CD4-positive, alpha-beta T cell treated with Interleukin-4 for 4 hours (primary cell): ENCODE measurements at places on chromosomes 5 and 9.

- DNase-seq: no peak
Observed at GRCh38 chr5:154133591-154133990, 56.9 kb upstream of the GALNT10 start.

- no peak for DNase-seq
Observed at GRCh38 chr5:14735944-14736343, 71.4 kb downstream of the OTULIN start.

DNA sequence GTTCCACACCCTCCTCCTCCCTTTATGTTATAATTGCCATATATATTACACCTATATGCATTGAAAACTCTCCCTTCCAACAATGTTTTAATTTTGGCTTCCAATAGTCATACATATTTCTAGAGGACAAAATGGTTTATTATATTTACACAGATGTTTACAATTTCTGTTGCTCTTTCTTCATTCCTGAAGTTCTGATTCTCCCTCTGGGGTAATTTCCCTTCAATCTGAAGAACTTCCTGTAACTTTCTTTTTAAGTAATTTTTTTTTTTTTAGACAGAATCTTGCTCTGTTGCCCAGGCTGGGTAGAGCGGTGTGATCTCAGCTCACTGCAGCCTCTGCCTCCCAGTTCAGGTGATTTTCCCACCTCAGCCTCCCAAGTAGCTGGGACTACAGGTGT, 173.0 kb upstream of the MAP1B start:
- DNase-seq: no peak

GRCh38 chr5:117794847-117795246, 1193.5 kb downstream of the DTWD2 start:
- no peak for DNase-seq

DNA sequence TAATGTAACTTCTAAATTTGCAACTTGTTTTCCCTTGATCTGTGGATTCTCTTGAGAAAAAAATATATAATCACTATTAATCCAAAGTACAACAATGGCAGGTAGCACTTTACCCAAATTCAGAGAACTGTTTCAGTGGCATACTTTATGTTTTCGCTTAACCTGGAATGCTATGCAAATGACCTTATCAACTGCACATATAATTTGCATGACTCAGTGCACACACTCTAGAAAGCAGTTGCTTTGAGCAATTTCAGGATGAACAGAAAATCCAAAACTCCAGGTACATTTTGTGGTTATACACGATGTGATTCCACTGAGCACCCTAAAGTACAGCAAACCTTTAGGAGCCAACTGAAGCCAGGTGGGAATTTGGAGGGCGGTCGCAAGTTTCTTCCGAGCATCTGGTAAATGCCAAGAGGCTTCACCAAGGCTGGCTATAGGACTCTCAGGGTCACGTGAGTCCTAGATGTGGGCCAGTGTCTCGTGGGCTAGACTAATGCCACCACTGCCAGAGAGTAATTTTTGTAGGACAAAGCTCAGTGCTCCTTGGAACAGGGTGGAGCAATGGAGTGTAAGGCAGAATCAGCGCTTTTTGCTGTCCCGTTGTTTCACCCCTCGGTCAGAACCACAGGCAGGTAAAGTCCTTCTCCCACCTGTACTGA, 37.3 kb downstream of the DMGDH start:
- DNase-seq: no peak

- DNase-seq: no peak
Observed at GRCh38 chr9:98530806-98531386, 177.8 kb downstream of the GABBR2 start.
